ENCODE measurements at places on chromosomes 7 and 10.

- no peak for DNase-seq
These were observed 73.2 kb downstream of the LMBR1 start for GRCh38 chr7:156819733-156820295.

GRCh38 chr10:80372675-80373074, 16.1 kb downstream of the DYDC2 start:
- DNase-seq, result no peak

DNA sequence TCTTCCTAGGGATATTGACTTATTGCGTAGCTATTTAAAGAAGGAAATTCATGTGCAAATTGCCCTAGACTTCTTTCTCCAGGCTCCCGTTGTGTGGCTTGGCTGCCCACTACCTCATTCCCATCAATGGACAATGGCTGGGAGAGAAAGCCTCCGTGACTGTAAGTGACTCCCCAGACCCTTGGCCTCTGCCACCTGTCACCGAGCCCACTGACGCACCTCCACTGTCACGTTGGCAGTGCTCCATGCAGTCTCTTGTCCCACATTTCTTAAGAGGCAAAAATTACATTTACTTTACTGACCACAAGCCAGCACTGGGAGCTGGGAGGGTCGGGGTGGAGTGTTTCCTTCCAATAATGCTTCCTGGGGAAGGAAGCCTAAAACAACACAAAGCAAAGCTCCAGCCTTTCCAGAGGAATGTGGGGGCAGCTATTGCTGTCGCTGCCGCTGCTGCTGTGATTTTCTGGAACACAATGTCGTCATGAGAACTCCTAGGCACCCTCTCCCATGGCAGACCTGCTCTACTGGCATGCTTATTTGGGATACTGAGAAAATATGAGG, 89.7 kb upstream of the STEAP1B start:
- DNase-seq, result no peak

- DNase-seq, result no peak
These were observed 251.5 kb upstream of the PLPP4 start for GRCh38 chr10:120205368-120206018.

GRCh38 chr7:27080844-27081436, 14.9 kb downstream of the HOXA1 start:
- DNase-seq, result no peak

GRCh38 chr10:132311338-132311939, 3.7 kb upstream of the STK32C start:
- DNase-seq, result peak; percentile 52

DNA sequence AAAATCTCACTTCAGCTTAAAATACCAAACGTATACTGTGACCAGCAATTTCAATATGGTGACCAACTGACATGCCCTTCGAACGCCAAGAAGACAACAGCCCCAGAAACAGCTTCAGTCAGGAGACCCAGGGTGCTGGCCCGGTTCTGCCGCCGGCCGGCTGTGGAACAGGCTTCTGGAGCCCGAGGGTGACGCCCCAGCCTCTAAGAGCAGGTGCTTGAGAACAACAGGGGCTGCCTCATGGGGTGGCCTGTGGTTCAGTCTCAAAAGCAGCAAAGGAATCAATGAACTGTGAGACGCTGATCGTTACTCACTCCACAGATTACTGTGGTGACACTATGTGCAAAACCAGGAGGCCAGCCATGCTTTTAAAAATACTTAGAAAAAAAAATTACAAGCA, 17.3 kb downstream of the GPER1 start:
- DNase-seq, result no peak

DNA sequence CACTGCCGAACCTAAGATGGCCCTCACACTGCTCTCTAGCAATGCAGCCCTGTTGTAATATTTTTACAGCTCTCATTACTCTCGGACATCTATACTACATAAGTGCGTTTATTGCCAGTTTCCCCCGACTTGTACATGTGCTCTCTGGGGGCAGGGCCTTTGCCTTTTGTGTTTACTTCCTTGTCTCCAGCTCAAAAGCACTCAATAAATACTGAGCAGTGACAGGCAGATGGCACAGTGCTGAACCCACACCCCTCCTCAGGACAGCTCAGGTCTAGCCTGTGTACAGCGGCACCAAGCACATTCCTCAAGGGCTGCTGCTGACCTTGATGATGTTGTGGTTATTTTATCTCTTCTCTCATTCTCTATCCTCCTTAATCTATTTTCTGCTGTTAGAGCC, 68.0 kb upstream of the ELMO1 start:
- DNase-seq, result peak; percentile 18

- no peak for DNase-seq
These were observed 13.1 kb upstream of the BRAF start for GRCh38 chr7:140937702-140938264.

DNA sequence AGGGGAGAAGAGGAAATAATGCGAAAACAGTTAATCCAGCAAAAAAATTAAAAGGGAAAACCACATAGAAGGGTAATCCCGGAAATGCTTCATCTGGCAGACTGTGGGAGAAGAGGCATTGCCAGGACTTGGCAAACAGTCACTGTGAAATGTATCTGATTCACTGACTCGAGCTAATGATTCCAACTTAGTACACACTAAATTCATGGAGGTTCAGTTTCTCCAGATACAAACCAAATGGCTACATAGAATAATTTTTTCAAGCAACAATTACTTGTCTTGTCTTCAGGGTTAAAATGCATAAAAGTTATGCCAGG, 36.4 kb downstream of the GDI2 start:
- DNase-seq, result no peak

GRCh38 chr10:69315100-69315542, 36.8 kb downstream of the HK1 start:
- no peak for DNase-seq

DNA sequence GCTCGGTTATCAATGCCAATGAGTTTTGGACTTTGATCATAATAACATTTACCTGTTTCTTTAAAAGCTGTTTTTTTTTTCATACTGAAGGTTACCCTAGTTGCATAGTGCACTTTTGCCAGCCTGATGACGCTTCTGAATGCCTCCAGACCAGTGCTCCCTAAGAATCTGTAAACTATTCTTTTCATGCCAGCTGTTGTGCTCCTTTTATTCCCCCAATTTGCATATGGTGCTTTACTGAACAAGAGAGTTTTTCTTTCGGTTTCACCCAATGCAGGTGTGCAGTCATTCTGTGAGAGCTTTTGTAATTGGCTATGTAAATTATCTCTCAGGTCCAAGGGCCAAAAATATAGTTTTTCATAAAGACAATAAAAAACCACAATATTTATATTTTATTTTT, 48.1 kb upstream of the GLCCI1 start:
- DNase-seq, result no peak

- no peak for DNase-seq
These were observed 87.3 kb downstream of the PAXIP1 start for GRCh38 chr7:154915600-154915999.

GRCh38 chr7:89761173-89761572, 393.1 kb upstream of the STEAP1 start:
- no peak for DNase-seq

DNA sequence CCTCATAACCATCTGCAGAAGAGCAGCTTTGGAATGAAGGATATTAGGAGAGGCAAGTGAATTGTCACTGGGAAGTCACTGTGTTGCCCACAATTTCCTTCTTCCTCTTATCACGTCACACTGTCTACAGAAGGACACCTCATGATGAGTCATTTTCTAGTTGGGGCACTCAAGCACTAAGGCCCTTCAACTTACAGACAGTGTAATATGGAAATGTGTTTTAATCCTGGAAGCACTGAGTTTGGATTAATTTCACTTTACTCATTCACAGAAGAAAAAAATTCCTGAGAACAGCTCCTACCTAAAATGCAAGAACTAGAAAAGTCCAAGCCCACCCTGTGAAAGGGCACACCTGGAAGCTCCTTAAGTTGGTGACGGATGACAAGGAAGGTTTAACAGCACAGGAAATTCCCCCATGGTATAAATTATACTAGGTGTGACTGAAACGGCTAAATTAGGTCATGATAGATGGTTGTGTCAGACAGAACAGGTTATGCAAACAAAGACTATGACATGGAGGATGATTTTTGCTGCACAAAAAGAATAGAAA, 56.6 kb downstream of the PARD3 start:
- no peak for DNase-seq

DNA sequence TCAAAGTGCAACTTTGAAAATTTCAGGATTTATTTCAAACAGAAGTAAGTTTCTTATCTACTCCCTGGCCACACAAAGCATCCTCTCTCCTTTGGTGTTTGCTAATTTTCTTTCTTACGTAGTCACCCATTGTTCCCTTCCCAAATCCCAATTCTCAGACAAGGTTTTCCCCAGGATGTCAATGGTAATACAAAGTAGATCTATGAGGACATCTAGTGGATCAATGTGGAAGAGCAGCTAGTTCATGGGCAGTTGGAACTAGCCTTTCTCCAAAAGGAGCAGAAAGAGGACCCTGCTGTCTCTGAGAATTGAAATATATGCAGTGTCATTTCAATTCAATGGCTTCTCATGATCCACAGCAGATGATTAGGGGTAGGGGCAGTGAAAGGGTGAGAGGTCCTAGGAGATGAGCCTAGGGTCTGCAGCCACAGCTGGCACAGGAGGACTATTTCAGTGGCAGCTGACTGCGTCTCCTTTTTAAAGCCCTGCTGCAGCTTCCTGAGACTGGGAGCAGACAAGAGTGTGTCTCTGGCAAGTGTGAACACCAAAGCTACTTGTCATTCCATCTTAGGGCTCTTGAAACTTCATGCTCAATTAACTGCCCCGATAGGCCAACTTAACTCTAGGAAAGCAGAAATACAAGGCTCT, 632.6 kb downstream of the KCNMA1 start:
- no peak for DNase-seq

DNA sequence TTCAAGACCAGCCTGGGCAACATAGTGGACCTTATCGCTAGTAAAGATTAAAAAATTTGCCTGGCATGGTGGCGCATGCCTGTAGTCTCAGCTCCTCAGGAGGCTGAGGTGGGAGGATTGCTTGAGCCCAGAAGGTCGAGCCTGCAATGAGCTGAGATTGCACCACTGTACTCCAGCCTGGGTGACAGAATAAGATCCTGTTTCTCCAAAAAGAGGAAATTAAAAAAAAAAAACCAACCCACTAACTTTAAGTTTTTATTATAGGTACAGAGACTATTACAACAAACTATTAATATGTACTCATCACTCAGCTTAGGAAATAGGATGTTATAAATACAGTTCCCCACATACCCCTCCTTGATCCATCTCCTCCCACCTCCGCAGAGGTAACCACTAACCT, 30.2 kb downstream of the DHTKD1 start:
- no peak for DNase-seq

GRCh38 chr7:47818796-47819606, 129.3 kb downstream of the PKD1L1 start:
- no peak for DNase-seq

DNA sequence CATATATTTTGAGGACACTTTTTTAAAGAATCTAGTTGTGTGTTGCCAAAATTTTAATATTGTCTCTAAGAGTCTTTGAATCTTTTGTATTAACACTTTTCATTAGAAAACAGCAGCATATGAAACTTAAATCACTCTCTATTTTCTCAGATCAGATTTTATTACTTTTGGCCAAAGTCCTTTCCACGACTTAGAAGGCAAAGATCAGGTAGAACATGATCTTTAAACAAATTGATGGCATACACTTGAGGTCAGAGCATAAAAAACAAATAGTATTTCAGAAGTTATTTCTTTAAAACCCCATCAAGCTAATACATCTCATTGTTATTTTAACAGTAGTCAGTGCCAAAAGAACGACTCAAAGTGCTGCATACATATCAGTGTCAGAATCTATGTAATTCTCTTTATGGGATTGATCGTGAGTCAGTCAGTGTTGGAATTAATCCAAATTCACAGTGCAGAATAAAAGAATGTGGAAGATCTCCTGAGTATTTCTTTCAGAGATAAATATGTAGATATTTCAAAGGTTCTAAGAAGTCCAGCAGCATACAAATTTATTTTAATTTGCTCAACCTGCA, 9.6 kb upstream of the AGMO start:
- no peak for DNase-seq
